Uterus (tissue), 4 donors: ENCODE measurements at places on chromosomes 5 and 9. TPM values are rescaled to one million over a fixed set of nuclear protein-coding genes. Genes with fewer than 3 reads are reported as not detected.

GRCh38 chr5:72596956-72597355 is 89.7 kb upstream of the ZNF366 start:
- H3K4me1 ChIP-seq, result peaks cover 4% of the 10 kb centered on the region
- H3K27me3 ChIP-seq, result no peaks in the 10 kb centered on the region
- DNase-seq, result no peak

- peak overlapping the region; percentile 90 for H3K27ac ChIP-seq
- H3K4me1 ChIP-seq, result peaks cover 2% of the 10 kb centered on the region
- H3K27me3 ChIP-seq, result no peaks in the 10 kb centered on the region
- DNase-seq, result peak; percentile 76
Observed at GRCh38 chr9:129198319-129199043, 20.4 kb upstream of the IER5L start.

DNA sequence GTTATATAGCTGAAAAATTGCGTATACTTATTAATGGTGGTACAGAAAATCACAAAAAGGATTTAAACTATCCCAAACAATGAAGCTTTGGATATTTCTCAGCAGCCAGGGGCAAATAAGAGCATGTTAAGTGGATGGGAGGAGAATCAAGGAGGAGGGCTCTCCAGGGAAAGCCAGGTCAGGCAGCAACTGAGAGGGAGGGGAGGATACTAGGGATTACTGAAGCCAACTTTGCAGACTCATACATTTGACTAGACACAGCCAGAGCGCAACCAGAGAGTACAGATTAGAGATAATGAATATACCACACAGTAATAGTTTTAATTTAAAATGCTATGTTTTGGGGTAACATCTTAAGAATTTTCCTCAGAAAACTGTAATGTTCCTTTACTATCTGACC is 360.2 kb downstream of the HCN1 start:
- H3K27me3 ChIP-seq, result no peaks in the 10 kb centered on the region
- H3K36me3 ChIP-seq, result no peaks in the 10 kb centered on the region
- no peak for DNase-seq
- H3K4me1 ChIP-seq, result no peaks in the 10 kb centered on the region

DNA sequence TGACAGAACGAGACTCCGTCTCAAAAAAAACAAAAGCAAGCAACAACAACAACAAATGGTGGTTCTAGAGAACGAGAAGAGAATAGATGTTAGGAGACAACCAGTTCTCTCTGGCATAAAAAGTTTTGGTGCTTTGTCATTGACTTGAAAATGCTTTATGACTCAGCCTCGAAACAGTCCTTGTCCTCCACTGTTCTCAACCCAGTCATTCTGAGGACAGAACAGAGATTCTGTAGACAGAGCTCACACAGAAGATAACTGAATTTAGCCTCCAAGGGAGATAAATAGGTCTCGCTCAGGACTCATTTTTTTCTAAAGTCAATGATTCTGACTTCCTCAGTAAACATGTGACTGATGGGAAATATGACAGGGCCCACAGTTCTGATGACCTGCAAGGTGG is 76.0 kb upstream of the FSTL4 start:
- H3K36me3 ChIP-seq, result no peaks in the 10 kb centered on the region
- H3K27ac ChIP-seq, result no peak overlapping the region
- no peak overlapping the region for H3K4me3 ChIP-seq
- H3K4me1 ChIP-seq, result no peaks in the 10 kb centered on the region

Gene ACSL6
- not detected for total RNA-seq

- H3K36me3 ChIP-seq, result no peaks in the 10 kb centered on the region
- no peak overlapping the region for H3K27ac ChIP-seq
- H3K27me3 ChIP-seq, result no peaks in the 10 kb centered on the region
- no peaks in the 10 kb centered on the region for H3K4me1 ChIP-seq
- no peak for DNase-seq
- H3K4me3 ChIP-seq, result no peak overlapping the region
Observed at GRCh38 chr5:40029711-40030495, 605.1 kb upstream of the DAB2 start.

DNA sequence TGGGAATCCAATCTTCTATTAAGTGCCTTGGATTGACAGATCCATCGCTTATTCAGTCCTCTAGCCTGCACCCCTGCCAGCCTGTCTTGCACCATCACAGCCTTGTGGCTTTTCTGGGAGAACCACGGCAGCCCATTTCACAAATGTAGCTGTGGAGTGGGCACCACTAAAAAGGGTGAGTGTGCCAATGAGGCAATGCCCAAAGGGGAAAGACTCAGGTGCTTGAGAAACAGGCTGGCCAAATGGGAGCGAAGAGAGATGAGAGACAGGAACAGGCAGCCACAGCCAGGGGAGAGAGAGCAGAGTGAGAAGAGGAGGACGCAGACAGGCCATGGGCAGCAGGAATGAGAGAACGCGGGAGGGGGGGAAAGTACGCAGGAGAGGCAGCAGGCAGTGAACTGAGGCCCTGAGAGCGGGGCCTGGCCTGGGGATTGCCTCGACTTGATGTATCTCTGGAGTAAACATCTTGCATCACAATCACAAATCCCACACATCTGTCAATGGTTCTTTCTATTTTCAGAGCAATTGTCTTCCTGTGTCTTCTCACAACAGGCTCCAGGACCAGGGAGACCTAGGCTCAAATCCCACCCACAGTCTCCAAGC is 173.1 kb downstream of the SYK start:
- H3K4me1 ChIP-seq, result no peaks in the 10 kb centered on the region
- no peak overlapping the region for H3K27ac ChIP-seq
- no peaks in the 10 kb centered on the region for H3K36me3 ChIP-seq
- H3K4me3 ChIP-seq, result no peak overlapping the region
- no peaks in the 10 kb centered on the region for H3K27me3 ChIP-seq
- DNase-seq, result no peak

Gene RORB
- total RNA-seq, result 32.1 TPM

DNA sequence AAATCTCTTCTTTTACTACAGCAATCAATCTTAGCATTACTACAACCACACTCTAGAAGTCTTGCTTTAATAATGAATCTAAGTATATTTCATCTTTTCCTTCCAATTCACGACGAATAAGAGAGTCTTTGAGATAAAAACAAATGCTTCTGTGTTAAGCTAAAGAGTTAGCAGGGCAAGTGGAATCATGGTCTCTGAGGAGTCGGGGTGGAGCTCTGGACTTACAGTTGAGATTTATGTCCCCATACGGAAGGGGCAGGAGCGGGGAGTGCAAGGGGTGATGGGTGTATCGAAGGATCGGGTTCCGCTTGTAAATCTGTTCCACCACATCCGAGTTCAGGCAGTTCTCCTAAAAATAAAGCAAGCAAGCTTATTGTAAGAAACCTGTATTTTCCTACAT is 59.0 kb upstream of the RETREG1 start:
- no peak overlapping the region for H3K27ac ChIP-seq
- DNase-seq, result no peak
- H3K36me3 ChIP-seq, result no peaks in the 10 kb centered on the region
- H3K4me1 ChIP-seq, result no peaks in the 10 kb centered on the region

- no peaks in the 10 kb centered on the region for H3K4me1 ChIP-seq
- no peak overlapping the region for H3K27ac ChIP-seq
- H3K4me3 ChIP-seq, result no peak overlapping the region
- DNase-seq, result peak; percentile 50
- no peaks in the 10 kb centered on the region for H3K36me3 ChIP-seq
- no peaks in the 10 kb centered on the region for H3K27me3 ChIP-seq
Observed at GRCh38 chr5:68007451-68007850, 208.1 kb upstream of the PIK3R1 start.

- no peak overlapping the region for H3K27ac ChIP-seq
- DNase-seq, result no peak
- no peaks in the 10 kb centered on the region for H3K27me3 ChIP-seq
- no peaks in the 10 kb centered on the region for H3K4me1 ChIP-seq
- no peaks in the 10 kb centered on the region for H3K36me3 ChIP-seq
Observed at GRCh38 chr5:27241564-27242257, 203.3 kb upstream of the CDH9 start.
